Right cardiac atrium (tissue), 5 donors: ENCODE measurements at places on chromosomes 2 and 18. TPM values are rescaled to one million over a fixed set of nuclear protein-coding genes. Genes with fewer than 3 reads are reported as not detected.

Gene DES
- 7,466 TPM for total RNA-seq

Gene EEF1B2
- total RNA-seq = 299 TPM

Gene MDH1B
- 1.8 TPM for total RNA-seq

Gene OR6B2
- not detected for total RNA-seq
